ENCODE measurements at places on chromosomes 7 and 10. TPM values are rescaled to one million over a fixed set of nuclear protein-coding genes. Genes with fewer than 3 reads are reported as not detected.

GRCh38 chr10:29322918-29323317 is 34.0 kb downstream of the LYZL1 start:
- no peak for DNase-seq

DNA sequence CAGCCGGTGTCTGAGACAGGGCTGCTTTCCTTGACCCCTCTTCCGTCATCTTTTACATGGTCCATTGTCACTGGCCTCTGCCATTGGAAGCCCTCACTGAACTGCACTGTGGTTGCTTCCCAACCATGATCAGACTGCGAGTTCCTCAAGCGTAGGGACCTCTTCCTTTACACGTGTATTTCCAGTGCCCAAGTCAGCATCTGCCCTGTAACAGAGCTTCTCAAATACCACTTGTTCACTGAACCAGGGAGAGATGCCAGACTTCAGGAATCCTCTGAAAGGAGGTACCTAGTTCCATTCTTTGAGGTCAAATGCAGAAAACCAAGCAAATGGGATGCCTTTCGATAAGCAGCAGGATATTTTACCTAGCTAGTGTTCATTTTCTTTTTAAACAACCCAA is 145.1 kb downstream of the NRP1 start:
- no peak for DNase-seq

DNA sequence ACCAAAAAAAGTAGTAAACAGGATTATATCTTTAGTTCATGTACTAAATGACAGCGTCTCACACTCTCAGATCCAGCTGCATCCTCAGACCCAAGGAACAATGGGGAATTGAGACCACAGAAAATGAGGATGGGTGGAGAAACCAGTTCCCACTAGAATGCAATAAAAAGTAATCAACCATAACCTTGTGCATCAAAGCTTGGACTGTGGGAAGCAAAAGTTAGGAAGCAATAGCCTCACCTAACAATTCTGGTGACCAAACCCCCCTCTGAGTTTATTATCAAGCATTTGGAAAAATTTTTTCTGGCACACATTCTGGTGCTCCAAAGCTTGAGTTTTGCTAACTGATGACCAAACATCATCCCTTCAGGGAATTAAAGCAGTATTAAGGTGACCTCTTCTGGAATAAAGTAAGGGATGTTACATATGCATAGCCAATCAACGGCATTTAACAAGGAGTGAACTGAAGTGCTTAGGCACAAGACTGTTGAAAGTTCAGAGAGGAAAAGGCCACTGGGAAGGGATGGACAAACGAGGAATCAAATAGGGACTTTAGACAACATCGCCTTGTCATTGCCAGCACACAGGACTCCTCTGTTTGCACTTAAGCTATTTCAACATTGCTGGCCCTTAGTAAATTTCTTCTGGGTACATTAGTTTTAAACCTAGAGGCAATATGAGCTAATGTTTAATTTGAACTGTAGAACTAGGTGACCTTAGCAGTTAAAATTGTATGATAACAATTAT is 1.2 kb upstream of the MAT1A start:
- no peak for DNase-seq

DNA sequence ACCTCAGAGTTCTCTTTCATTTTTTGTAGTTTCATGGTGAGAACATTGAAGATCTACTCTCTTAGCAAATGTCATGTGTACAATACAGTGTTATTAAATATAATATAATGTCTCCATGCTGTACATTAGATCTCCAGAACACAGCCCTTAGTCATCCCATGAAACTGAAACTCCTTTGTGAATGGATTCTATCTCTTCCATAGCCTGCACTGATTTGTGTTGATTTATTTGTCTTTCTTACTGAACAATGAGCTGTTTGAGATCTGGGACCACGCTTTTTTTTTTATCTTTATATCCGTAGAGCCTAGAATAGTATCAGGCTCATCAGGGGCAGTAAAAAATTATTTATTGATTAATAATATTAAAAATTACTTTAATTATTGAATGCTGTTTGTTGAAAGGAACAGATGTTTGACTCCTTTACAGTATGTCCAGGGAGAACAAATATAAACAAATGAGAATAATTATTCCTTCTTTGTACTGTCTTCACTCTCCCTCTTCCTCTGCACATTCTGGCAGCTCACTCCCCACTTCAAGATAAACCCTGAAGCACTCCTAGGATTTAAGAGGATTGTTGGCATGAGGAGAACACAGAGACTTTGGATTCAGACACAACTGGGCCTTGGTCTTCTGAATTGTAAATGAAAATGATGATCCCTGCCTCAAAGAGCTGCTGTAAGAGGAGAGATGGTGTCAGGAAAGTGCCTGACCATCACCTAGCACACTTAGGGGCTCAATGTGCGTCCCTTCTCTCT is 81.6 kb upstream of the MSRB2 start:
- DNase-seq, result no peak

DNA sequence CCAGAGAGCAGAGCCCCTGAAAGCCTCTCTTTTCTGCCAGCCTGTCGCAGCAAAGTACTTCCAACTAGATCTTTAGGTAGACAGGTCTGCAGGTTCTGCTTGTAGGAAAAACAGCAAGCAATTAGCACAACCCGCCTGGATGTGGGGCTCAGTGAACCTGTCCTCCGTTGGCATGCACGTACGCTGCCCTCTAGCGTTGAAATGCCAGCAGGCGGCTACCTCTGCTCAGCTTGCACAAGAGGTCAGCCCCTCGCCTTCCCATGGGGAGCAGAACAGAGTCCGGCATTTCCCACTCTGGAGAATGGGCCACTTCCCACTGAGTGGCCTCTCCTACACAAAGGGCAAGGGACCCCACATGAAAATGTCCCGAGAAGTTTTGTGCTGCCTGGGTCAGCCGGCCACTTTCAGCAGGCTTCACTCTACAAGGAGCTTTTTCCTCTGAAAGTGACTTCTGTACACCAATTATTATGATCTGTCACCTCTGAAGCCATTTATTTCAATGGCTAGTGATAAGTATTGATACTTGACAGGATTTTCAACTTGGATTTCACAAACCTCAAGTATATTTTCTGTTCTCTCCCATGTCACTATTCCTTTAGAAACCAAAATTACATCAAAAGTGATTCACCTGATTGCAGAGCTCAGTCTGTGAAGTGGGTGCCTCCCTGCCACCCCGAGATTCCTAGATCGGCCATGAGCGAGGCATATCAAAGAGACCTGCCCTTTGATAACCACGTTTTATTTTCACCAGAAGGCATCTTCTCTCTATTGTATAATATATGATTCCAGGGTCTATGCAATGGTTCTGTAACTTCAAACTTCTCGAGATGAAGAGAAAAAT is 56.7 kb downstream of the JCAD start:
- DNase-seq, result no peak

DNA sequence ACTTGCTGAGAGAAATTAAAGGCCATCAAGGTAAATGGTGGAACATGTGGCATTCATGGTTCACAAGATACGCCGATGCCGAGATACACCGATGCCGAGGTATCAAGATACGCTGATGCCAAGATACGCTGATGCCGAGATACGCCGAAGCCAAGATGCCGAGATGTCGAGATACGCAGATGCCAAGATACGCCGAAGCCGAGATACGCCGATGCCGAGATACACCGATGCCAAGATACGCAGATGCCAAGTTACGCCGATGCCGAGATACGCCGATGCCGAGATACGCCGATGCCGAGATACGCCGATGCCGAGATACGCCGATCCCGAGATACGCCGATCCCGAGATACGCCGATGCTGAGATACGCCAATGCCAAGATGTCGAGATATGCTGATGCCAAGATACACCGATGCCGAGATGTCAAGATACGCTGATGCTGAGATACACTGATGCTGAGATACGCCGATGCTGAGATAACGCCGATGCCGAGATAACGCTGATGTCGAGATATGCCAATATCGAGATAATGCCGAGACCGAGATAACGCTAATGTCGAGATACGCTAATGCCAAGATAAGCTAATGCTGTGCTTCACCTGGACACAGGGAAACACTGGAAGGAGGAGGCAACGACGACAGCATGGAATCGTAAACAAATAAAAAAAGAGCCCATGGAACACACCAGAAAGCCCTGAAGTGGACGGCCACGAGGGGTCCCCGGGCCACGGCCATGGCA is 172.6 kb downstream of the MAD1L1 start:
- no peak for DNase-seq

DNA sequence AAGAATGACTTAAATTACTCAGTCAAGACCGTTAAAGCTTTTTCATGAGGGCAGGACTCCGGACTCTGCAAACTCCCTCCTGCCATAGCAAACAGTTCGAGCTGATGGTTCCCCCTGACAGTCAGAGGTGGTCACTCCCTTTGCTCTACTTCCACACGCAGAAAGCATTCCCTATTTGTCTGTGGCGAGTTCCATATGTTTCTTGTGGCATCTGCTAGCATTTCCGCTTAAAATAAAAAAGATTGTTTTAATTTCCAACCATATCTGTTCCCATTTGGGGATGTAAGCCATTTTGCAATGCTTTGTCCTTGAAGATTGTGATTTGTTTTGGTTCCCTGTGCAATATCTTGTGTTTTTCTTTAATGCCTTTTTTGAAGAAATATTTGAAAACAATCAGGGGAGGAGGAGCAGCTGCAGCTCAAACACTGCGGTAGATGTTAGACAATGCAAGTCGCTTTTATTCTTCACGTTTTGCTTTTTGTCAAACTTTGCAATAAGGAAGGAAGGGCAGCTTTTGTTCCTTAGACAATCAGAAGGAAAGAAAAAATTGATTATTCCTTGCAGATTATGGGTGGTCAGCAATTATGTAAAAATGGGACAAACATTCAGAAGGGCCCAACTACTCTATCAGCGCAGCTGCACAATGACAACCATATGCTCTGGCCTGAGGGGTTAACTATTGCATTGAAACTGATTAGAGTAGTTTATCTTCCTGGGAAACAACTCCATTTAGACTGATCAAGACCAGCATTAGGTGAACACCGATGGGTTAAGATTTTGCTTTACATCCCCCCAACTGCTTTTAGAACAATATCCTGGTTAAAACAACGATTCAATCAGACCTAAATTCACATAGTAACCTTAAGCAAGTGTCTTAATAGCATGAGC is 425.8 kb upstream of the NRP1 start:
- DNase-seq, result no peak

DNA sequence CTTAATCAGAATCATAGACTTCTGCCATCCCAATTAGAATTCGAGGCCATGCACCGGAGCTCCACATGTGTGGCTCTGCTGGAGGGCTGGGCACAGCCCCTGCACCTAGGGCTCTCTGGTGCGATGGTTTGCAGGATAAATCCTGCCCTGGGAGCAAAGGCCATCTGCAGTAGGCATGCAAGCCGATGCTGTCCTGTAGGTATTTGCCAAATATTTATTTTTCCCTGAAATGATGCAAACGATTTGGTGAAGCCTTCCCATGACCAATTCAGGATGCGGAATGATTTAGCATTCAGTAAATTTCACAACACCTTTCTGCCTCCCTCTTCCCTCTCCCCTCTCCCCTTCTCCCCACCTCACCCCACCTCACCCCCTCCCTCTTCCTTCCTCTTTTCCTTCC is 170.6 kb downstream of the EBF3 start:
- DNase-seq, result no peak

The TFR2 gene
- 2.9 TPM for total RNA-seq

The CCAR1 gene
- 45.2 TPM for total RNA-seq

DNA sequence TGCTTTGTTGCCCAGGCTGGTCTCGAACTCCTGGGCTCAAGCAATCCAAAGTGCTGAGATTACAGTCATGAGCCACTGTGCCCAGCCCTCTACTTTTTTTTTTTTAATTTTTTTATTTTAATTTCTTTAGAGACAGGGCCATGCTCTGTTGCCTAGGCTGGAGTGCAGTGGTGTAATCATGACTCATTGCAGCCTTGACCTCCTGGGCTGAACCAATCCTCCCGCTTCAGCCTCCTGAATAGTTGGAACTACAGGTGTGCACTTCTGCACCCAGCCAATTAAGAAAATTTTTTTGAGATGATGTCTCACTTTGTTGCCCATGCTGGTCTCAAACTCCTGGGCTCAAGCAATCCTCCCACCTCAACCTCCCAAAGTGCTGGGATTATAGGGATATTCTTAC is 528.6 kb downstream of the GATA3 start:
- no peak for DNase-seq

- DNase-seq, result no peak
Observed at GRCh38 chr10:31961277-31962074, 32.8 kb upstream of the ARHGAP12 start.

- no peak for DNase-seq
Observed at GRCh38 chr7:13336227-13336626, 648.8 kb downstream of the ARL4A start.

The AGR3 gene
- total RNA-seq, result not detected

DNA sequence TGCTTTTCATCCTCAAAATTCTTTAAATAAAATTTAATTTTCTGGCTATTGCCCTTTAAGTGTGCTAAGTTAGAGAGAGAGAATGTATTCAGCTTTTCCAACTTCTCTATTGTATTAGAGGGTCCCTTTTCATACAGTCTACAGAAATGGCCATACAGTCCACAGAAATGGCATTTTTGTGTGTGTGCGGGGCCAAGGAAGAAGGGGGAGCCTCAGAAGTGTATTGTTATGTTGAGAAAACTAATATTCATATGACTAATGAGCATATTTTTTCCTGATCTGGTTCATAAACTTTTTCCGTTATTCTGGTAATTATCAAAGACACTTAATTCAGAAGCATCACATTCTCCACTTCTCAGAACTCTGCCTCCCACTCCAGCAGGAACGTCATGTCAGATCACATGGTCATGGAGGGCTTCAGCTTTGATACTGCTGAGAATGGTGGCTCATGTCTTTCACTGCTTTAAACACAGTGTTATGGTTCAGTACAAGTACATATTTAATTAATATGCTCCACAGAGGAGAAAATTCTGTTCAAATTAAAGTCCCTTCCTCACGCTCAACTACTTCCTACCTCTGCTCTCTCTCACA is 37.1 kb downstream of the ELMO1 start:
- DNase-seq, result no peak

DNA sequence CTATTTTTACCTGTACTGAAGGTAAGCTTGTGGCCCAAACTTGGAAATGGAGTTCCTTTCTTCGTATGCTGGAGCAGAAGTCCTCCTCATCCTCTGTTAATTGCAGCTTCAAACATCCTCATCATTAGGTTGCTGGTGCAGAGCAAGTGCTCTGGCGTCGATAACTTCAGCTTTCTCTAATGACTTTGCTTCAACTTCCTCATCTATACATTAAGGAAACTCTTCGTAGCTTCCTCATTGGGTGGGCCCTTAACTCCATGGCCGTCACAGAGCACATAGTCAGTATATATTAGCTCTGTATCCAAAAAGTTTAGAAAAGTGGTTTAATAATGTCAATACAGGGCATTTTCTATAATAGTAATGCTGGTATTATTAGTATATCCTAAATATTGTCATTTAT is 447.7 kb downstream of the SUGCT start:
- no peak for DNase-seq

The ANKRD61 gene
- total RNA-seq, result under 0.01 TPM

- no peak for DNase-seq
Observed at GRCh38 chr10:22934726-22935125, 6.9 kb downstream of the ARMC3 start.
